Activated naive CD8-positive, alpha-beta T cell treated with anti-CD3 and anti-CD28 coated beads, Interleukin-2, amount 50 U/mL, for 16 hours (primary cell): ENCODE measurements at places on chromosomes 3 and 15.

DNA sequence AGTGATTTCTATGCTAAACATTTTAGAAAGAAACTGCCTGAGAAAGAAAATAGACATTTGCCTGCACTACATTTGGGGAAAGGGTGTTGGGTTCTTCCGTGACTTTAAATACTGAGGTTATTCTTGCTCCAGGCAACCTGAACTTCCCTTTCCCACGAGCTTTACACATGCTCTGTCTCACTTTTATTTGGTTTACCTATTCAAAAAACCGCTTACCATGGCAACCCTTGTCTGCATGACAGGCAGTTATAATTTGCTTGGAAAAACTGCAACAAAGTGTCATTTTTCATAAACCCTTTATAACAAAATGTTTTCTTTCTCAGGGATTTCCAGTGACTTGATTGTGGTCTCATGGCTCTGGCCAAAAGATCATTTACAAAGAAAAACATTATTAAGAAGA is 416.3 kb upstream of the MEIS2 start:
- no peak for DNase-seq

DNA sequence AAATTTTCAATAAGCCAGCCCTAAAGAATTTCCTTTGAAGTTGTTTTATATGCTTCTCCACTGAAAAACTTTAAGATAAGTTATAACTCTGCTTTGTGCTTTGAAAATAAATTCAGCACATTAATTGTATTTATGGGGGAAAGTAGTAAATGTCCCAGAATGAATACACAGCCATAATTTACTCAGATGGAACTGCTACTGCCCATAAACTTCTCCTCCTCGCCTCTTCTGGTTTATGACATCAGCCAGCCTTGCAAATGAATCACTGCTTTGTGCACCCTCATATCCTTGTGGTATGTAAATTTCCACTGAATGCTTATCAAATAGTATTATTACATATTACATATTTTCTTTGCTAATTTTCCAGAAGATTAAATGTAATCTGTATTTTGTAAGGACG is 302.0 kb downstream of the DIPK2A start:
- no peak for DNase-seq

- no peak for DNase-seq
Measured at GRCh38 chr3:138378331-138378730, 30.0 kb downstream of the MRAS start.

DNA sequence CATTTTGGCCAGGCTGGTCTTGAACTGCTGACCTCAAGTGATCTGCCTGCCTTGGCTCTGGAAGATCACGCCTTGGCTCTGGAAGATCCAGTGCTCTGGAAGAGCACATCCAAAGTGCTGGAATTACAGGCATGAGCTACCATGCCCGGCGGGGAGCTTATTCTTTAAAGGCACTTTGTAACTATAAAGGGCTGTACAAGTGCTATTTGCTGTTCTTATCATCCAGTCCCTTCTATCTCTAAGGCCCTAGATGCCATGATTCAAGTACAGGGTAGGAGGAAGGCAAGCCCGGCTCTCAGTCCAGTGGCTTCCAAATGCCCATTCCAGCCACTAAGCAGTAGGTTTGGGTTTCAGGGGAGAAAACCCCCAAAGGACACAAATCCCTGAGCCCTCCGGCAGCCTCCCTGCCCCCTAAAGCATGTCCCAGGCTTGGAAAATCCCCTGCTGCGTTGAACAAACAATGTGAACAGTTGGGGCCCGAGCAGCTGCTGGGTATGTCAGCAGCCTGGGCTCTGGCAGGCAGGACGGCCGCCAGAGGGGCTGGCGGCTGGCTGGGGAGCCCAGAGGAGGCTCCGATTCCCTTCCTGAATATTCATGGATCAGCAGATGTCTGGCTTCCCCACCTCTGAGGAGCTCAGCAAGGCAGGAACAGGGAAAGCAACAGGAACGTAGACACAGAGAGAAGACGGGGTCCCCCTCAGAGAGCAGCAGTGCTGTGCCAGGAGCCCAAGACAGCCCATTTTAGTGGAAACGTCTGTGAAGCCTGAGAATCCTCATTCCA is 7.7 kb downstream of the IGDCC4 start:
- no peak for DNase-seq

GRCh38 chr15:27936164-27936563 is 163.0 kb downstream of the OCA2 start:
- no peak for DNase-seq

GRCh38 chr3:120324190-120324589 is 25.0 kb downstream of the LRRC58 start:
- DNase-seq: no peak

DNA sequence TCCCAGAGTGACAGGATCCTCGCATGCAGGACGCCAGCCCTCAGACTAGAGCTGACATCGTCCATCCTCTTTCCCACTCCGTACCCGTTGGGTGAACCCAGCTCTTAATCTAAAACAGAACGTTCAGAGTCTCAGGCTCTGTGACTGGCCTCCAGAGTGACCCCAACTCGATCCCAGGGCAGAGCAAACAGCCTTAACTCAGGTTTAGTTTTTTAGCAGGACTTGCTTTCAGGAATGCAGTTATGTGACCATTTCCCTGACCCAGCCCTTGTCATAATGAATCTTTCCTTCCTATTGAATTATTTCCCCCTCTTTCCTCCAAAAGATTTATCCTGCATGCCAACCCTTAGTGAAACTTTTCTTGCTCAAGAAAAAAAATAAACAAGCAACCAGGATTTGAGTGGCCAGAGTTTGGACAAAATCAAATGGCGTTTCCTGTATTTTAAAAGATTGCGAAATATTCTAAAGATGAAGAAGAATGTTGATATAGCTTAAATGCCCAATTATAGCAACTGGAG is 47.8 kb upstream of the RARB start:
- DNase-seq: no peak

DNA sequence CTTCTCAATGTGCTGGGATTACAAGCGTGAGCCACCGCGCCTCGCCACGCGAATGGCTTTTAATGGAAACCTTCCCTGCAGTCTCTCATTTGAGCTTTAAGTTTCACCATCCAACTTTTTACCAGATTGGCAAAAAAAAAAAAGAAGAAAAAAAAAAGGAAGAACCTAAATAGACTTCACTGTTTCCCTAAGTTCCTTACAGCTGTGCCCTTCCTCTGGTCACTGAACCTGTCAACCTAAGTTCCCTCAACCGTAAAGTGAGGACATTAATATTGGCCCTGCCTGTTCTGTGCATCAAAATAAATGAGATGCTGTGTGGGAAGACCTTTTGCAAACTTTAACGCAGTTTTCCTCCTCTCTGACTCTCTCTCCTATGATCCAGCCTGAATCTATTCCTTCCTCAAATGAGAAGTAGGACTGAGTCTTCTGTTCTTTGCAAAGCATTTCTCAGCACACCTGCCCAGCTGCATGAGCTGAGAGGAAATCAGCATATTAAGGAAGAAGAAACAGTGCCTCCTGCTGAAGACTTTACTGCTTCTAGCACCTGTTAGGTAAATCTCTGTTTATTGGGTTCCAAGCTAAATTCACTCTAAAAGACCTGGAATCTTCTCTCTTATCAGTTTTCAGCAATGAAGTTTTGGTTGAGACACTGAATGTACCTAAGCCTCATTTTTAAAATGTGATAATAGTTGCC is 99.6 kb upstream of the ETV5 start:
- no peak for DNase-seq

- DNase-seq: no peak
Measured at GRCh38 chr15:89888214-89888804, 5.5 kb downstream of the AP3S2 start.

DNA sequence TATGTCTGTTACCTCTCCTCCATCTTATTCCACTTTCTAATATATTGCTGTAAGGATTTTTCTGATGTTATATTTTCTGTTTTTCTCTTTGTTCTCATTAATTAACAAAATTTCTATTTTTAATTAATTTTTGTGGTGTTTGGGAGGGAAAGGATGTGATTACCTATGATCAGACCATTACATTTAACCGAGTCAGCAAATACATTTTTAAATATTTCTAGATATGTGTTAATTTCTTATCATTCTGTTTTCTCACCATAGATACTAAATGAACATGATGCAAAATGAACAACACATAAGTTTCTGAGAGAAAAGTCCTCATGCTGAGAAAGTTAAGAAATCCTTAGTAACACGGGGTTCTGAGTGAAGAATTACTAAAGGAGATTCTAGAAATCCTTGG is 80.6 kb upstream of the P2RY1 start:
- no peak for DNase-seq

GRCh38 chr3:175672119-175672689 is 813.1 kb downstream of the NAALADL2 start:
- DNase-seq: no peak

GRCh38 chr3:49553324-49553691 is 969 bp upstream of the BSN start:
- no peak for DNase-seq

DNA sequence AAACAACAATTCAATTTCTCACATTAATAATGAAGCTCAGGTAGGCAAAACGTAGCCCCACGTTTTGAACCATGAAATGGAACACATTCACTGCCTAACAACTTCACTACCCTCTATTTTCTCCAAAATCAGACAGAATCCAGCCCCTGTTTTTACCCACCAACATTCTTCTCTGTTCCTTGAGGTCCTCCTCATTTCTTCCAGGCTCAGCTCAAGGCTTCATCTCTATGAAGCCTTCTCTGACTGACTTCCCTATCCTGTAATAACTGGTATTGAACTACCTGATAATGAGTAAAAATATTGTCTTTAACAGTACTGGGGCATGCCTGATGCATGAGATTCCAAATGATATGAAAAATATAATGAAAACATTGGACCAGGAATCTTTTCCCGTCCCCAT is 2.2 kb downstream of the TFRC start:
- no peak for DNase-seq
